Retinal pigment epithelial cell (primary cell): ENCODE measurements at places on chromosomes 4 and X.

GRCh38 chr4:54082168-54082567 lies 17.8 kb upstream of the CHIC2 start:
- DNase-seq, result peak; percentile 91

GRCh38 chr4:108488865-108489264 lies 131.5 kb upstream of the RPL34 start:
- no peak for DNase-seq

GRCh38 chr4:168908093-168908492 lies 102.0 kb downstream of the CBR4 start:
- no peak for DNase-seq

- DNase-seq, result no peak
These were observed 78.6 kb upstream of the FAM9A start for GRCh38 chrX:8879750-8880149.

GRCh38 chr4:154384012-154384411 lies 107.6 kb downstream of the DCHS2 start:
- DNase-seq, result no peak

GRCh38 chr4:57905965-57906364 lies 795.8 kb upstream of the IGFBP7 start:
- no peak for DNase-seq

DNA sequence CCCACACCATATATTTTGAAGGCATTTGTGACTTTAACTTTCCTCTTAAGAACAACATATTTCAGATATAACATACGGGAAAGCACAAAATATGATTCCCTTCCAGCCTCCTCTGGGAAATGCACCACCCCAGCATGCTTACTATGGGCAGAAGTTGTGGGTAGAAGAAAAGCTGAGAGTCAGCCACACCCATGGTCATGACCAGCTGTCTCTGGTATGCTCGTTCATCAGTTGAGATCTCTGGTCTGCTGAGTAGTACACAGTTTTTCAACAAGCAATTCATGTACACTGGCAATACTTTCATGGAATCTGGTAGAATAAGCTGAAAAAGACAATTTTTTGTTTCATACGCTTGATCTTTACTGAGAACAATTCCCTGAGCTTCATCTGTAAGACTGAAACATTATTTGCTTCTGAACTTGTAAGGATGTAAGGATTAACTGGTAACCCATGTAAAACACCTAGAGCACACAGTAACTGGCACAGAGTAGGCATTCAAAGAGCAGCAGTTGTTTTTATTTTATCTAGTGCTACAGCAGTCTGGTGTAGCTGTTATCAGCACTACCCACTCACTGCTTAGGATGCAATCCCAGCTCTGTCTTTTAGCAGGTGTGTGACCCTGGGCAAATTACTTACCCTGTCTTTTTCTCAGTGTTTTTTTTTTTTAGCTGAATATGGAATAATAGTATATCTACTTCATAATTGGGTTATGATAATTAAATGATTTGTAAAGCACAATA lies 47.6 kb downstream of the METTL14 start:
- DNase-seq, result no peak

GRCh38 chr4:172048666-172049065 lies 235.5 kb downstream of the GALNTL6 start:
- no peak for DNase-seq

- DNase-seq, result peak; percentile 74
These were observed 2.2 kb downstream of the ATP8A1 start for GRCh38 chr4:42654631-42655268.

- DNase-seq, result no peak
These were observed 660.5 kb upstream of the SPANXN1 start for GRCh38 chrX:144586756-144587155.

DNA sequence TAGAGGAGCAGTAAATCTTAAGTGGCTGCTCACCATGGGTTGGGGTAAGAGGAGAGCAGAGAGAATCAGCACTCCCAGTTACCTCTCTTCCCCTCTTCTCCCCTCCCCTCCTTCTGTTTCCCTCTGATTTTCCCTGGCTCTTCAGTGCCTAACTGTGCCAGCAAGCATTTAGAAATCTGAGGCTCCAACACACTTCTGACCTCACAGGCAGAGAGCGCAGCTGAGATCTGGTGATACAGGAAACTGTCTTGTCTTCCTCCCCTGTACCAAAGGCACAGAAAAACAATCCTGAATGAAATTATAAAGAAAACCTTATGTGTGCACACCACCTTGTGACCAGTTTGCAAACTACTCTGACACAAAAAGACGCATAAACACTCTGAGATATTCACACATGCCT lies 82.4 kb upstream of the SMIM10 start:
- DNase-seq, result no peak

DNA sequence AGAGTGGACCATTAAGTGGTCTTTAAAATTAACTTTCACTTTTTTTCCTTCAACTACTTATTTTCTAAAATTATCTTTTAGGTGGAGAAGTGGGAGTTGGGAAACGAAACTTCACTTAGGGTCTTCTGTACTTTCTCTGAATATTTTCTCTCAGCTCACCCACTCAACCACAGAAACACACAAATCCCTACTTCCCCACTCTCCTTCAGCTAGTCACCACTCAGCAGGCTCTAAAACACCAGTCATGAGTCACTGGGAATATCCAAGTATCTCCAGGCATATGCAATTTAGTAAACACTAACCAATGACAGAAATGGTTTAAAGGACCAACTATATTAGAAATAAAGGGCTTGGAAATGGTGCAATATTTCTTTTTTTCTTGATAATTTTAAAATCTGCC lies 153.0 kb upstream of the RPS6KA6 start:
- DNase-seq, result no peak

DNA sequence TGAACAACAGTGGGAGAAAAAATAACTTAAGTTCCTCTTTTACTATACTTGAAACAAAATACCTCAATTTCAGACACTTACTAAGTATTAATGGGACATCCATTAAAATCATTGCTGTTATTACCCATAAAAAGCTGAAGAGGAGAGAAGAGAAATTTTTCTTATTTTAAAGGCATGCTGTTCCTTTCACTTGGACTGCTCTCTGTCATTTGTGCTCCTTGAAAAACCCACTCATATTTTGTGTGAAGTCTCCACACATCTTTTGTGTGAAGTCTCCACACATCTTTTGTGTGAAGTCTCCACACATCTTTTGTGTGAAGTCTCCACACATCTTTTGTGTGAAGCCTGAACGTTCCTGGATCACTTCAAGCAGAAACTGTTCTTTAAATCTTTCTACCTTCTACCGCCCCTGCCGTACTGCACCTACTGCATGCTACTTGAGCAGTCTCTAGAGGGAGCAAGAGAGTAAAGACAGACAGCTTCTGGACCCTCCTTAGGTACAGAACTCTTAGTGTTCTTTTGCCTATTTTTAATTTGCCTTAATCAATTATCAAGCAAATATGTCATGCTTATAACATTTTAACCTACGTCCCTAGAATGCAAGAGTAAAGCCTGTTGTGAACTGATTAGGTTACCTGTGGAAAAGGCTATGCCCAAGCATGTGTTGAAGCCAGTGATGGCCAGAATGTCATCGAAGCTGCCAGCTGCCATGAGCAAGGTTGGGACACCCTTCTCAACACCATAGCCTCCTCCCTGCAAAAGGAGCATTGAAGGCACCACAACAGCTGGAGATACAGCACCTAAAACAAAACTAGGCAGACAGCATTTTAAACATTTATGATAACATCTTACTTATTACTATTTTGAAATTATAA lies 27.1 kb upstream of the SLC9B1 start:
- peak; percentile 17 for DNase-seq

DNA sequence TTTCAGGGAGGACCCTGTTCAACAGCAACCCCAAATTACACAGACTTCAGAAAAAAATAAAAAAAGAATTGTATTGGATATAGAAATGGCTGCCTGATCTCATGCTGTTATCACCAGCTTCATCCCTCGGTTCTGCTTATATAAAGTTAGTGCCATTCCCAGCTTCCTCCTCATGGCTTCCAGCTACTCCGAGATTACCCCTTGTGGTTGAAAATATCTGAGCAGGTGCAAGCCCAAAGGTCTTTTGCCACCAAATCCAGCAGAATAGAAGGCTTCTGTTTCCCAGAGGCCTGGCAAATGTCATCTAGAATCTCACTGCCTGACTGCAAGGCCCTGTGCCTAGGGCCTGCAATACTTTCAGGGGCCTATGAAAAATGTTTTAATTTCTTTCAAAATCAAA lies 13.8 kb upstream of the HPGDS start:
- DNase-seq, result no peak

DNA sequence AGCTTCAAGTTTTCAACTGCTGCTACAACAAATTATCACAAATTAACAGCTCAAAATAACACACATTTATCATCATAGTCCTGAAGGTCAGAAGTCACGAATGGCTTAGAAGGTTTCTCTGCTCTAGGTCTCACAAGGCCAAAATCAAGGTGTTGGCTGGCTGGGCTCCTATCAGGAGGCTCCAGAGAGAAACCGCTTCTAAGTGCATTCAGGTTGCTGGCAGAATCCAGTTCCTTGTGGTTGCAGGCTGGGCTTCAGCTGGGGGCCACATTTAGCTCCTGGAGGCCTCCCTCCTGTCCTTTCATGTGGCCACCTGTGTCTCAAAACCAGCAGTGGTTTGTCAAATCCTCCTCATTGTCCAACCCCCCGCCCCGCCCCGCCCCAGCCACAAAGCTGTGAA lies 15.4 kb downstream of the MRFAP1 start:
- no peak for DNase-seq

DNA sequence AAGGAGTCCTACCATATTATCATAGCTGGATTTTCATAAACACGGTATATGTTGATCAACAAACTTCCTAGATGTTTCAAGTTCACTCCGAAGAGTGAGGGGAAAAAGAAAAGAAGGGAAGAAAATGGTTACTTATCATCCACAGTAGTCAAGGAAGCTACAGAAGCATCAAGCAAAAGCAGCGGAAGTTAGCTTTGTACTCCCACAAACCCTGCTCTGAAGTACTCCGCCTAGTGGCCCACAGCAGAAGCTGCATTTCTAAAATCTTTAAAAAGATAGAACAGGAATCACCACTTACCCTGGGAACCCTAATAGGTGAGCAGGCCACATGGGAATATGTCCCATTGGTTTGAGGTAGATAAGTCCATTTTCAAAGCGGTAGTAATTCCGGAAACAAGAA lies 28.5 kb upstream of the FRG1 start:
- no peak for DNase-seq

DNA sequence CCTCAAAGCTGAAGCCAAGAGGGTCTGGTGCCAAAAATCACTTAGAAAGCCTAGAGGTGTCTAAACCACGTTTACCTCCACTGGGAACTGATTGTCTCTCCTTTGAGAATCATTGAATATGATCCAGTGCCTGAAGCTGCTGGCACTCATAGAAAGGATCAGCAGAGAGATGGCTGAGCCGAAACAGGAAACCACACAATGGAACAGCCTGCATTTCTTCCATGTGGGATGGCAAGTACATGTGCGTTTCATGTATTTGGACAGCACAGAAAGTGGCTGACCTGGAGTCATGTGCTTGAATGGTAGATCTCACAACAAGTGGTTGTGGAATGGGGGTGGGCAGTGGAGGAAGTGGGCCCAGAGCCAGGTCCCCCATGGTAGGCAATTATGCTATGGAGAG lies 533.7 kb downstream of the INPP4B start:
- no peak for DNase-seq

DNA sequence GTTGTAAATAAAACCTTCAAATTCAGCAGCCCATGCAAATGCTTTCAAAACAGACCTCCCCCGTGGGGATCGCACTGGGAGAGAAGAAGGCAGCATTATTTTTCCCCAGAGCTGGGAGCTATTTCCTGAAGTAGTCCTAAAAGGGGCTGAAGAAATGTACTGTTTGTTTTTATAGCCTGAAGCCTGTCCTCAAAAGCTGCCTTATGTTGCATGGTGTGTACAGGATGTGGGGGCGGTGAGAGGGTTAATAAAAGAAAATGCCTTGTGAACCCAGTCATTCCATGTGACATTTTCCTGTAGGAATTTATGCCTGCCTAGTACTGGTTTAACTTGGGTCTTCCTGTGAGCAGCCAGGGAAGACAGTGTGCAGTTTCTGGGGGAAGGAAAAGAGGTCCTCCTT lies 144.1 kb downstream of the SOWAHB start:
- DNase-seq, result peak; percentile 57

DNA sequence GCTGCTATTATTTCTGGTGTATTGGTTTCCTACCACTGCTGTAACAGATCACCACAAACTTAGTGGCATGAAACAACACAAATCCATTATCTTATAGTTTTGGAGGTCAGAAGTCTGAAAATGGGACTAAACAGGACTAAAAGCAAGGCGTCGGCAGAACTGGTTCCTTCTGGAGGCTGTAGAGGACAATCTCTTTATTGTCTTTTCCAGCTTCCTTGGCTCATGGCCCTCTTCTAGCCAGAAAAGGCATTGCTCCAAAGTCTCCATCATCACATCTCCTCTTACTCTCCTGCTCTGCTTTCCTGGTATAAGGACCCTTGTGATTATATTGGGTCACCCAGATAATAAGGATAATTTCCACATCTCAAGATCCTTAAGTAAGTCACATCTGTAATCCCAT lies 121.9 kb downstream of the CLCN4 start:
- DNase-seq, result no peak

- DNase-seq, result no peak
These were observed 85.5 kb downstream of the HPRT1 start for GRCh38 chrX:134545510-134545909.

GRCh38 chr4:111492496-111492895 lies 652.8 kb upstream of the FAM241A start:
- no peak for DNase-seq

DNA sequence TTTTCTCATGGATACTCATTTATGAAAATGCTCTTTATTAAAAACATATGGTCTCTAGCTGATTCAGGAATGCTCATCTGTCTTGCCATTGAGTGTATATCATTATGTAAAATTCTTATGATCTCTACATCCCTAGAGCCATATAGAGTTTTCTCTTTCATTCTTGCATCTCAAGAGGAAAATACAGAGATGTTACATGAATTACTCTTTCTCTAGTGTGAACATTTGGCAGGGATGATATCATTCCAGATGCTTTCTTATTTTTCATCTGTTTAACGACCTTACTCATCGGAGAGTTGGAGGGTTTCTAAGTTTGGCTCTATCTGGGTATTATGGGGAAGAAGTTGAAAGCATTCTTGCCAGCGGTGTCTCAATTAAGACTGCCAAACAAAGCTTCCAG lies 202.9 kb upstream of the SLC7A11 start:
- no peak for DNase-seq

- DNase-seq, result no peak
These were observed 263.3 kb downstream of the BMPR1B start for GRCh38 chr4:95021099-95021498.

- no peak for DNase-seq
These were observed 159.8 kb upstream of the JADE1 start for GRCh38 chr4:128649575-128650205.

- DNase-seq, result no peak
These were observed 27.8 kb upstream of the TMEM164 start for GRCh38 chrX:109974906-109975655.

GRCh38 chr4:89164400-89164799 lies 53.1 kb downstream of the TIGD2 start:
- DNase-seq, result no peak

GRCh38 chr4:1512738-1513660 lies 106.8 kb upstream of the NKX1-1 start:
- no peak for DNase-seq

DNA sequence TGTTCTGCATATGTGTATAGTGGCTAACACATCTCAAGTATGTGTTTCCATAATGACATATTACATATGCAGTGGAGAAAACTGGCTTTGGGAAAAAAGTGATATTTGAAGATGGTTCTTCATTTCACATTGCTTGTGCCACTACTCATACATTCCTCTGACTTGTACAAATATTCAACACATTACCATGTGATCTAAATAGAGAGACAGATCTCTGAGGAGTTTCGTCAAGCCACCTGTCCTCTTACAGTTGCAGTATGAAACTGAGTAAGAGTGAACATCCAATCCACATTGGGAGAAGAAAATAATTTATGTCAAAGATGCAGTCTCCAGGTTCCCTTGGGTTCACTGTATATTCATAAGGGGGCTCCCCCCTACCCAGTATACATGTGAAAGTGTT lies 123.9 kb downstream of the KDR start:
- no peak for DNase-seq
